ENCODE measurements at places on chromosomes 5 and 9.

- no peak for DNase-seq
These were observed 428.7 kb upstream of the SGCD start for GRCh38 chr5:155898284-155898683.

- no peak for DNase-seq
These were observed 1043.6 kb upstream of the WWC1 start for GRCh38 chr5:167247816-167248215.

DNA sequence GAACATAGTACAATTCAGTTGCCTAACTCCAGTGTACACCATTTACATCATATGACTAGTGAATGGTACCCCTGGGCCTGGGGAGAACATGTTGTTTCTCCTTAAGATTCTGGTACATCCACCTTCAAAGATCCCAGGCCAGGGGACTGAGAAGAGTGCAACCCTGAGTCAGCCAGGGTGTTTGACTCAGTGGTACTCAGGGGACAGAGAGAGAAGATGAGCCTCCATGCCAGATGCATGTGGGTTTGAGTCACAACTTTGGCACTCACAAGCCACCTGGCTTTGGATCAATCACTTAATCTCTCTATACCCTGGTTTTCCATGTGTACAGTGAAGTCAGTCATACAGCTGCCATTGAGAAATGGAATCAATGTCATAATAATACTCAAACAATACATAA lies 53.7 kb downstream of the MAP1B start:
- DNase-seq, result no peak

DNA sequence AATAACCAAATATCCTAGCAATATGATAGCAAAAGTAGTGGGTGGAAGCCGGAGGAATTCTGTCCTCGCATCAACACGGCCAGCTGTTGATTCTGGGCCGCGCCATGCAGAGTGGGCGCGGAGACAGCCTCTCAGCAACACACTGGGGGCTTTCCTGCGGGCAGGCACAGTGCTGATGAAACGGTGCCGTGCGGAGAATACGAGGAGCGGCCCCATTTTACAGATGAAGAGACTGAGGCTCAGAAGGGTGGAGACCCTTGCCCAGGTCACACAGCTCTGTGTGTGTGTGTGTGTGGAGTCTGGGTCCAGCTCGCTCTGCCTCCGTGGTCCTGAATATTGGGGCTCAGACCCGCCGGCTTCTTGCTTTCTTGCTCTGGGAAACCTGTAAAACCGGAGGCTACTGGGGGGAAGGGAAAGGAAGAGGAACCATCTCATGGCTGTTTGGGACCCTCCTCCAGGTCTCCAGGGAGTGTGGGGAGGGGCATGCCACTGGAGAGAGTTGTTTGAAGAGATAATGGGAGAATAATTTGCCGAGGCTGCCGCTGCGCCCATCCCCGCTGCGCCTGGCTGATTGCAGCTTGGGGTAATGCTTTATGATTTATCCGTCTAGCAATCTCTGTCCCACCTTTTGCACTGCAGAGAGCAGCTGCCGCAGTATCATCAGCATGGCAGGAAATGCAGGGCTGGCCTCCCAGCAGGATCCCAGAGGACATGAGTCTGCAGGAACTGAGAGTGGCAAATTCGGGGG lies 36.6 kb downstream of the NCS1 start:
- DNase-seq, result no peak

- DNase-seq, result no peak
These were observed 2.9 kb downstream of the NIPBL start for GRCh38 chr5:36879274-36880033.

GRCh38 chr9:84668196-84669012 lies 1.1 kb upstream of the NTRK2 start:
- peak; percentile 82 for DNase-seq

- DNase-seq, result no peak
These were observed 116.4 kb downstream of the RXRA start for GRCh38 chr9:134442486-134443173.

DNA sequence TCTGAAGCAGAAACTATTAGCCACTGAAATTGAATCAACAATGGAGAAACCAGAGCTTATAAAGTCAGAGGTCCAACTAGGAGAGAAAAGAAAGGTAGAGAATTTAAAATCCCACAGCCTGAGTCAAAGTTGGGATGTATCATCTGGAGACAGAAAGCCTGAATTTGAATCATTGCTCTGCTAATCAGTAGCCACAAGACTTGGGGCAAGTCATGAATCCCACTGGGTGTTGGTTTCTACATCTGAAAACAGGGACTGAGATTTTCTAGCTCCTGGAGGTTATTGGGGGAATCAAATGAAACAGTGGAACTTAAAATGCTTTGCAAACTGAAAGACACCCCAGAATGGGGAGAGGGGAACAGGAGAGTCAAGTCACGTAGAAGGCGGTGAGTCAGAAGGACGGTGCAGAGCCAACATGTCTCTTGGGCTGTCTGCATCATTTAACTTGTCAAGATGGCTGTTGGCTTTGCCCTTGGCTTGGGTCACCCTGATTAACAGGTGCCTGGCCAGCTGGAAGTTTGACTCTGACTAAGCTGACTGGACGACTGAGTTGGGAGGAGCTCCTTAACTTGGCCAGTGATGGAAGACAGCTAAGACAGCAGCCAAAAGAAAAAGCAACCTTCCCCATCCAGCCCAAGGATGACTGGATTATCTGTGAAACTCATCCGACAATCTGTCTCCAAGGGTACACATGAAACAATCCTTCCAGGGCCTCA lies 60.6 kb upstream of the ADRA1B start:
- no peak for DNase-seq

DNA sequence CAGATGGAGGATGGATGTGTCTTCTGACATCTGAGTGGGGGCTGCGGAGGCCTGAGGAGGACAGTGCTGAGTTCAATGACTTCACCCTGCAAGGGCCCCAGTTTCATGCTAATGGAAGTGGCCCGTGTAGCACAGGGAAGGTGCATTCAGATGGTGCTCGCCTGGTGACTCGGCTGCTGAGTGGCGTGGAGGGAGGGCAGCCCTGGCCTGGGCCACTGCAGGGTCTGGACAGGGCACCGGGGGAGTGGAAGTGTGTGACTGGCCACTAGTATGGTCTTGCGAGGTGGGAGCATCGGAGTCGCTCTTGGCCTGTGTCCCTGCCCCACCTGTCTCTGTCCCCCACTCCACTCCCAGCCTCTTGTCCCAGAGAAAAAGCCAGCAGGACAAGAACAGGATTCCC lies 1.7 kb upstream of the SLC9A3 start:
- DNase-seq, result no peak

DNA sequence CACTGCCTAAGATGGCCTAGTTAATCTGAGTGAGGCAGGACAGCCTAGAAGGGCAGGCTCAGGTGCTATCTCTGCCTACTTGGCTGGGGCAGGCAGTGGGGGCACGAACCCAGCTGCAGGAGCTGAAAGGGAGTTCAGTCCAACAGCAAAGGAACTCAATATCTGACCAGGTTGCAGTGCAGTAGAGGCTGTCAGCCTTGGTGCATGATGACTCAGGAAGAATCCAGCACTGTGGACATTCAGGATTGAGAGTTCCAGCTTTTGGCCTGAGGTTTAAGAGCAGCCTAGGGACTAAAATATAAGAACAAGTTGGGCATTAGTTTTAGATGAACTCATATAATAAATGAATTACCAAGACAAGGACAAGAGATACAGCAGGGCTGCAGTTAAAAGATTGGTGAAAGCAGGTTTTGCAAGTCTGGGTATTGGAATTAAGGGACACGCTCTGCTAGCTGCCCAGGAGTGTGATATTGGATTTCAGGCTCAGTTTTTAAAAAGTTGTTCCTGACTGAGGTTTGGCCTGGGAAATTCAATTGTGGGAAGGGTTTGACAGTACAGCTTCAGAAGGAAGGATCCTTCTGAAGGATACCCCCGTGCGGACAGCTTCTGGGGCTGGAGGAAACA lies 64.7 kb upstream of the ATG10 start:
- no peak for DNase-seq

GRCh38 chr5:33180900-33181299 lies 259.9 kb upstream of the TARS1 start:
- DNase-seq, result no peak

DNA sequence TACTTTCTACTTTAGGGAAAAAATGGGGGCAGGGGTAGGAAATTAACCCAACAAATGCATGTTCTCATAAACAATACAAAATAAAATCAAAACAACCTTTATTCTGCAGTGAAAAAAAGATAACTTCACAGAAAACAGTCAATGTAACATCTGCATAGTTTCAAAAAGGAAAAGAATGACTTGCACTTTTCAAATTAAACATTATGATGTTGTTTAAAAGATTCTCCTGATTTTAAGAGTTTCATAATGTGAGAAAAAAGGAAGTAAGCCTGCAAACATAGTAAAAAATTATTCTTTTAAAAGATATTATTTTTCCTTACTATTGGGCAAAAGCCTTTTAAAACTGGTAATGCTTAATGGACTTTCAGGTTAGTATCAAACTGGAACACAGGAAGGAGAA lies 7.6 kb downstream of the C9orf72 start:
- no peak for DNase-seq

- DNase-seq, result no peak
These were observed 51.5 kb upstream of the ARL15 start for GRCh38 chr5:54361691-54362411.

DNA sequence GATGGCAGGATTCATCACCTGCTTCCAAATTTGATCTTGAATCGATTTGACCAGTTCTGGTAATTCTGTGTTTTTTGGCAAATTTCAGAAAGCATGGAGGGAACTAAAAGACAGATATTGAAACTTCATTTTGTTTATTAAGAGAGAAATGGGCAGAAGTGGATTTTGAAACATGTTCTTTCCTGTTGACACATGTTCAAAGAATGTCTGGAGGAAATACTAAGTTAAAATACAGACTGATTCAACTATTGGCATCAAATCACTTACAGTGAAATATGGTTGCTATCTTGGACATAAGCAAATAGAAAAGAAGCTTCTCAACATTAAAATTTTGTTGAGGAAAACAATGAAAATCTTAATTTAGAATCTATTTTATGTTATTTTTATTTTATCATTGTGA lies 19.3 kb upstream of the GZMK start:
- DNase-seq, result no peak

- no peak for DNase-seq
These were observed 40.2 kb downstream of the NFIB start for GRCh38 chr9:14273696-14274121.

DNA sequence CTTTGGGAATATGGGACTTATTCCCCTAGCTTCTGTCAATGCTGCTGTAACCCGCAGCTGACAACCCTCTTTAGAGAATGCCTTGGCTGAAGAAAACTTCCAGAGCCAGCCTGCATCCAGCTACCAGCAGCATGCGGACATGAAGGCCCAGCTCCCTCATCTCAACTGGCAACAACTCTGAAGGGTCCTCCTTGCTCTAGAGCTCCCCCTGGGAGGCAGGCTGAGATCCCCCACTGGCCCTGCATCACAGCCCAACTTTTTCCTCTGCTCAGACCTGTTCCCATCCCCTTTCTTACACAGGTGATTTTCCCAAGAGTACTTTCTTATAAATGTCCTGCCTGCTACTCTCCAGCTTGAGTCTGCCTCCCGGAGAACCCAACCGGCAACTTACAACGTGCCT lies 18.7 kb upstream of the WNT8A start:
- DNase-seq, result no peak

GRCh38 chr9:137189297-137190295 lies 1.1 kb downstream of the SSNA1 start:
- DNase-seq, result no peak

GRCh38 chr5:133565993-133566392 lies 46.3 kb downstream of the FSTL4 start:
- peak; percentile 60 for DNase-seq

DNA sequence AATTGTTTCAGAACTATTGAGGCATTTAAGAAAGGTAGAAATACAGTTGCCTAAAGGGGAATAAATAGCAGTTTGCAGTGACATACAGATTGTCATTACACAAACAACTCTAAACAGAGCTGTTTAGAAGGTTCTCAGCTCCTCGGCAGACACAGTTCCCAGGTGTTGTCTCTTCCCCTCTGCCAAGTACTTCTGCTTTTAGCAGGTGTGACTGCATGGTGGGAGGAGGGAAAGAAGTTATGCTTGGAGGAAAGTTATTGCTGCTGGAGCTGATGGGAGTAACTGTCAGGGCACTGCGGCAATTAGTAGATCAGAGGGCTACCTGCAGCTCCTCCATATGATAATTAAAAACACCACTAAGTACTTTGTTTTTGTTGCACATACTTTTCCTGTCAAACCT lies 14.5 kb downstream of the EDIL3 start:
- DNase-seq, result no peak

GRCh38 chr5:150065886-150066285 lies 20.5 kb downstream of the CSF1R start:
- no peak for DNase-seq

DNA sequence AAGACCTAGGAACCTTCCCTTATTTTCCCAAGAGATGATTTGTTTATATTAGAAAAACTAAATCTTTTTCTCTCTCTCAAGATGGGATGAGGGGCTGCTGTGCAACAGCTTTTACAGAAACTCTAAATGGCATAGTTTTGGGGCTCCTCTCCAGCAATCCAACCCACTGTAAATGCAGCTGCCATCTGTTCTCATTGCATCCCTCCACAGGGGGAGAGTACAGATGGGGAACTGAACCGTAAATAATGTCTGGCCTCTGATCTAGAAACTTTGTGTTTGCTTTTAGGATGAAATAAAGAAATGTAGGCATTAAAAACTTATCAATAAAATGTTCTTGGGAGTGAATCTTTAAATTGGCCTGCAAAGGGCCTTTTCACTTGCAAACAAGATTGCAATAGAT lies 291.4 kb downstream of the MCTP1 start:
- no peak for DNase-seq

DNA sequence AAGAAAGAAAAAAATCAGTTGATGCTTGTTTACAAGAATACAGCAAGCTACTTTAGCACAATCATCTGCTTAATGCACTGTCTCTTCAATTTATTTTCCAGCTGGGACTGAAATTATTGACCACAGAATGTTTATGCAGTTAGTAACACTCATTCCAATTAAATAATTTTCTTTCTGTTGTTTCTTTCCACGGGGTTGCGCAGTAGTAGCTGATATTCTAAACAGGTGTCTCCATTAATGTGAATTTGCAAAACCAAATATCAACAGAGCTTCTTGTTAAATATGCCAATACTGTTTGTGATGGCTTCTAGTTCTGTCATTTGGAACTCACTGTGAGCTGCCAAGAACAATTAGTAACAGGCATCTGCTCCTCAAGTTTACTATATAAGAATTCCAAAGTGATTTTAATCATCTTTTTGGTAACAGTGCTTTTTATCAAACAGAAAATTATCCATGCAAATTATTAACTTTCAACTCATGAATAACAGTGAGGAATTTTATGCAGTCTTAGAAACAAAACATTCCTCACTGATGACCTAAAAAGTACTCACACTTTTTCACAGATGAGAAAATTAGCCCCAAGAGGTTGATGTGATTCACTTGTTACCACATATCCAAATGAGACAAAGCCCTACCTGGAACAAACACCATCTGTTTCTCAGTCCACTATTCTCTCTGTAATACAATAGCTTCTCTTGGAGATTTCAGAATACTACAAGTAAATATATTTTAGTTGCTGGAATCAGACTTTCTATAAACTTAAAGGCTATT lies 567.6 kb upstream of the RGMB start:
- no peak for DNase-seq

All from neural crest cell (in vitro differentiated cells).